ENCODE measurements at places on chromosomes 11 and 22.

DNA sequence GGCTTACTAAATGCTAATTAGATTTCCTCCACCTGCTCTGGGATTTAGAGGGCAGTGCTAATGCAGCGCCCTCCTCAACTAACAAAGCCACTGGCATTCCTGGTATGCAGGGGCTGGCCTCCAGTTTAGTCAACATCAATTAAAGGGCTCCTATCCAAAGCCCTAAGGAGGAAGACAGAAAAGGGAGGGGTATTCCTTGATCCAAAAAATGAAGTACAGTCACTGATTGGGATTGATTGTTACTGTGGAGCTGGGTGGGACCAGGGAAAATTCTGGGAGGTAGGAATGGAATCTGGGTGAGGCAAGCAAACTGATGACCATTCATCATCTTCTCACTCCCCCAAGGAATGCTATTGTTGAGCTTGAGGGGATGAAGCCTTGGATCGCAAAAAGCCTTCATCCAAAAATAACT, 52.2 kb downstream of the GAB2 start:
- DNase-seq: no peak

- no peak for DNase-seq
These were observed 20.4 kb downstream of the ALKBH8 start for GRCh38 chr11:107545101-107545514.

DNA sequence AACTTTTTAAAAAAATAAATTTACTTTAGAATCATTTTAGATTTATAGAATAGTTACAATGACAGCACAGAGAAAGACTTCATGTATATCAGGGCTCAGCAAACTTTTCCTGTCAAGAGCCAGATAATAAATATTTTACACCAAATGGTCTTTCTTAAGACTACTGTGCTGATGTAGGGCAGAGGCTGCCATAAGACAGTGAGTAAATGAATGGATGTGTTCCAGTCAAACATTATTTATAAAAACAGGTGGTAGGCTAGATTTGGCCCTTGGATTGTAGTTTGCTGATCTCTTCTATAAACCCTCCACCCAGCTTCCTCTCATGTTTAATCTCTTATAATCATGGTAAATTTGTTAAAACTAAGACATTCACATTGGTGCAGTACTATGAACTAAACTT, 33.0 kb downstream of the CECR2 start:
- no peak for DNase-seq

DNA sequence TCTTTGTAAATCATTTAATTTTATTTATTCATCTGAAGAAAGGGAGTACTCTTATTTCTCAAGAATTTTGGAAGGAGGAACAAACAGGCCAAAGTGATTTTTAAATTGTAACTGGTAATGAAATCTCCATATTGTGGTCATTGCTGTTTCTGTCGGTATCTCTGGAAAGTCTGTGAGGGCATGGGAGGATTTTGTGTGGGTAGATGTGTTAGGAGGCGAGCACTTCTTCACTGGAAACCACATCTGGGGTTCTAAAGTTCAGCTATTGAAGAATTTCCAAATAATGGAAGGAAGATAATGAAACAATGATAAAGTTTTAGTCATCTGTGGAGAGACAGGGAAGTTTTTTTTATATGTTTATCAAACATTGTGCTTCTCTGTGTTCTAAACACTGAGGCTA, 6.6 kb downstream of the TRIM34 start:
- DNase-seq: no peak

- no peak for DNase-seq
These were observed 80.8 kb upstream of the MTNR1B start for GRCh38 chr11:92888696-92889095.

GRCh38 chr22:46158283-46158682, 8.0 kb downstream of the PPARA start:
- no peak for DNase-seq

- DNase-seq: no peak
These were observed 2.7 kb upstream of the OR2D2 start for GRCh38 chr11:6895010-6895409.
